ENCODE measurements at places on chromosomes 5 and 9. TPM values are rescaled to one million over a fixed set of nuclear protein-coding genes. Genes with fewer than 3 reads are reported as not detected.

Gene HK3
- total RNA-seq: not detected

GRCh38 chr9:99732715-99733114, 89.0 kb upstream of the NR4A3 start:
- no peak for DNase-seq

Gene CCDC69
- 5.3 TPM for total RNA-seq

Gene INSL6
- total RNA-seq: not detected

- no peak for DNase-seq
Measured at GRCh38 chr9:89153232-89154017, 25.2 kb downstream of the SHC3 start.

Gene KIF4B
- total RNA-seq: 0.07 TPM

DNA sequence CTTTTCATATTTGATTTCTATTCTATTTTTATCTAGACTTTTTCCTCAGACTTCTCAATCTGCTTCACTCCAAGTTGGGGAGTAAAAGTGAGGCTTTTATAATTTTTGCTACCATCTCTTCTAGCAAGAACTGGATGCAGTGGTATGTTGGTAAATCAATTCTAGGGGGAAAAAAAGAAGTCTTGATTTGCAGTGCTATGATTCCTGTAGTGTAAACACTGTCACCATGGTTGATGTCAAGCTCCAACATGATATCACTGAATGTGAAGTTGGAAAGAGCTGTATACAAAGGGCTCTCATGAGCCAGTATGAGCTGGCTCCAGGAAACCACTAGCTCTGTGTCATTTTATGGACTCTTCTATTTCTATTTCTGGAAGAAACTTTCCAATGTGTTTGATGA, 439.2 kb downstream of the NTRK2 start:
- DNase-seq: no peak

- no peak for DNase-seq
Measured at GRCh38 chr9:108978205-108978604, 35.1 kb downstream of the CTNNAL1 start.

- DNase-seq: no peak
Measured at GRCh38 chr9:6766606-6767005, 8.8 kb downstream of the KDM4C start.

DNA sequence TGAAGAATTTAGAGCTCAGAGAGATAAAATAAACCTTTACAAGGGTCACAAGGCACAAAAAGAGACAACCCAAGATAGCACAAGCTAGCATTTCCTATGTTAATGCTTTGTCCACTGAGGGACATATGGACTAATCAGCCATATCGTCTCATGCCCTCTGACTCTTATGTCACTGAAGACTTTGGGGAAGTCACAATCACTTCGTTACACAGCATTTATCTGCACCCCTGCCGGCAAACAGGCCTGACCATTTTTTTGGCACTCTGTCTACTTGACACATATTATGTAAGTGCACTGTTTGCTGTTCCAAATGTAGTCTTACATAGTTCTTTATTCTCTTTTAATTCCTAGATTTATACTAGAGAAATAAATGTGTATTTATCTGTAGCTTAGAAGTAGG, 13.9 kb upstream of the BNC2 start:
- DNase-seq: no peak

- no peak for DNase-seq
Measured at GRCh38 chr9:128082151-128082550, 14.1 kb downstream of the SLC25A25 start.

GRCh38 chr9:17757816-17758215, 178.9 kb downstream of the SH3GL2 start:
- DNase-seq: no peak

Gene MCTP1
- total RNA-seq: 3.0 TPM

DNA sequence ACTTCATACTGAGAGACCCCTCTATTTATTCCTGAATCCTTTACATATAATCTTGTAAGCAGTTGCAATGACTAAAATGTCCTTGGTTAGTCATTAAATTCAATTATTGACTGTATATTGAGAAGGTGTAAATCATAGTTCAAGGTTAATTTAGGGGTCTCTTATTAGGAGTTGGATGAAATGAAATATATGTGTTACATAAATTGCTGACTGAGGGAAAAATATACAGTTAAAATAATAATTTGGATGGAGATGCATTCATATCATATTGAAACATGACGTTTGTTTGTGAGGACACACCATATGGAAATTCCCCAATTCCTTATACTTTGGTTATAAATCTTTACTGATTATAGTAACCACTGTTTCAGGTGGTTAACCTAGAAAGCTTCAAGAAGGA, 430.6 kb downstream of the PDE4D start:
- DNase-seq: no peak

- DNase-seq: no peak
Measured at GRCh38 chr9:78396087-78396486, 99.2 kb downstream of the PSAT1 start.

All from H9 (cell line).